A549 treated with CORT108297 at 1 μM for 4 hours (cell line): ENCODE measurements at places on chromosomes 3 and 15. TPM values are rescaled to one million over a fixed set of nuclear protein-coding genes. Genes with fewer than 3 reads are reported as not detected.

IFT122 gene
- total RNA-seq = 11.1 to 15.1 TPM (median 12.8 TPM) in 5 replicates

ALDH1A3 gene
- 18.2 to 20.2 TPM (median 19.5 TPM) in 5 replicates for total RNA-seq

TTLL13 gene
- total RNA-seq = 0.07 to 0.36 TPM (median 0.09 TPM) in 5 replicates

ZKSCAN7 gene
- total RNA-seq = not detected in 5 replicates

SEMA7A gene
- total RNA-seq = 2.3 to 3.2 TPM (median 2.5 TPM) in 5 replicates

CHRNB4 gene
- 0.76 to 1.3 TPM (median 1.0 TPM) in 5 replicates for total RNA-seq
